Amniotic epithelial cell (primary cell): ENCODE measurements at places on chromosomes 3 and 15.

DNA sequence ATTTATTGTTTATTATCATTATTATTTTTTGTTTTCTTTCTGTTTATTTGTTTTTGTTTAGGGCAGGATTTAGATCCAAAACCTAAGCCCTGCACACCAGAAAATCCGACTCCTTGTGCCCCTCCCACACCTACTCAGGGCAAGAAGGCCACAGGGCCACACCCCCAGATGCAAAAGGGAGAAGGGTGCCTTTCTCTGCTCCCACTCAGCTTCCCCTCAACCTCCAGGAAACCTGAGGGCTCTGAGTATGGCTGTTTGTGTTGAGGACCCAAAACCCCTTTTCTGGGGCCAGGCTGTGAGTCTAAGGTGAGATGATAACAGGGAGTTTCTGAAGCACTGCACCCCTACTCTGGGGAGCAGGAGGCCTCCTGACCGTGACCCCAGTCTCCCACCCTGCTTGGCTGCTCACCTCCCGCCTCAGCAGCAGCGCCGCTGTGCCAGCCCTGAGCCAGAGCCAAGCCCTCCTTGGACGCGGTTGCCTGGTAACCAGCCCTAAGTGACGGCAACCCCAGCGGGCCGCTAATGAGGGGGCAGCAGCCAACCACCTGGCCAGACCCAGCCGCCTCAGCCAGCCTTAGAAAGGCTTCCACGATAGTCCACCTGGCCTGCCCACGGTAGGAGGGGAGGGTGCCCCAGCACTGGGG lies 6.4 kb upstream of the C15orf39 start:
- DNase-seq, result no peak

DNA sequence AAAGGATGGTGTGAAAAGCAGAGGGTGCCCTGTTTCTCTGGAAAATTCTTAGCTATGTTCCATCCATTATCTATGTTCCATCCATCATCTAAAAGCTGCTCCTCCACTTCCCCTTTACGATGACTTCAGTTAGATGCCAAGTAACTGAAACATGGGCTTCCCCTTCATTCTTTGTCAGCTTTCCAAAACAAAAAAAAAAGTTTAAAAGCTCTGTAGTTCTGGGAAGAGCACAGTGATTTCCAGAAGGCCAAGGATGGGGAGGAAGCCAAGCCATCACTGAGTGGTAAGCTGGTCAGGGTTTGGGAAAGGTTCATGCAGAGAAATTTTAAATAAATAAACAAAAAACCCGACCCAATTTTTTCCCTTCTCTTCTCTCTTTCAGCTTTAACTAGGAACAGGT lies 111.5 kb downstream of the CFAP44 start:
- no peak for DNase-seq

- no peak for DNase-seq
Measured at GRCh38 chr3:169285057-169286033, 378.2 kb downstream of the MECOM start.

DNA sequence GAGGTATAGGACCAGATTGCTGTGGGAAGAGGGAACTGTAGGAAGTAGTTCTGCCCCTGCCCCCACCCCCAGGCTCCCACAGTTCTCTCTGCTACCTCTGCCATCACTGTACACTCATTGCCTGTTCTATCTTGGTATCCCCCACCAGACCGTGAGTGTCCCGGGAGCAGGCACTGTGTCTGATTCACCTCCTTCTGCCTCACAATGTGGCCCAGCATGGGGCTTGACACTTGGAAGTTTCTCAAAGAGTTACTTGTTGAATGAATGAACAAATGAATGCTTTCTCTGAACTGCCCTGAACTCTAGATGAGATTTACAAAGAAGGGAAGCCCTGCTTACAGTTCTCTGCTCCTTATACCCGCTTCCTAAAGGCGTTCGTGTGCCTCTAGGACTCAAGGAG lies 27.1 kb upstream of the PIK3CB start:
- peak; percentile 33 for DNase-seq

- DNase-seq, result no peak
Measured at GRCh38 chr3:18795078-18795477, 353.2 kb upstream of the KCNH8 start.

GRCh38 chr3:169387751-169388696 lies 275.5 kb downstream of the MECOM start:
- no peak for DNase-seq

DNA sequence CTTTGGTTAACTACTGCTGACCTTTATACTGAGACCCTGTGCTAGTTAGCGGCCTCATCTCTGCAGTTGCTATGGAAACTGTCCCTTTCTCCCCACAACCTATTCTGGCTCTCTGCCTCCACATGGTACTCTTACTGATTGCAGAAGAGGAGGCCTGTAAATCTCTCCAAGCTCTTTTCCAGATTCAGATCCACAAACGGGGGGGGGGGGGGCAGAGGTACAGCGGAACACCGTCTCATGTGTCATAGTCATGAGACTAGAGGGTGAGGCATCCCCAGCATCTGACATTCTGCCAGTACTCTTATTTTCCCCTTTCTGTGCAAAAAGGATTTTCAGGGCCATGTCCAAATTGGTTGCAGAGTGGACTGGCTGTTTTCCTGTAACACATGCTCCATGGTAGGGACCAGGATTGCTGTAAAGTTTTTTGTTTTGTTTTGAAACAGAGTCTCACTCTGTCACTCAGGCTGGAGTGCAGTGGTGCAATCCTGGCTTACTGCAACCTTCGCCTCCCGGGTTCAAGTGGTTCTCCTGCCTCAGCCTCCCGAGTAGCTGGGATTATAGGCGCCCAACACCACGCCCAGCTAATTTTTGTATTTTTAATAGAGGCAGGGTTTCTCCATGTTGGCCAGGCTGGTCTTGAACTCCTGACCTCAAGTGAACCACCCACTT lies 8.3 kb upstream of the MAP1A start:
- DNase-seq, result peak; percentile 35

DNA sequence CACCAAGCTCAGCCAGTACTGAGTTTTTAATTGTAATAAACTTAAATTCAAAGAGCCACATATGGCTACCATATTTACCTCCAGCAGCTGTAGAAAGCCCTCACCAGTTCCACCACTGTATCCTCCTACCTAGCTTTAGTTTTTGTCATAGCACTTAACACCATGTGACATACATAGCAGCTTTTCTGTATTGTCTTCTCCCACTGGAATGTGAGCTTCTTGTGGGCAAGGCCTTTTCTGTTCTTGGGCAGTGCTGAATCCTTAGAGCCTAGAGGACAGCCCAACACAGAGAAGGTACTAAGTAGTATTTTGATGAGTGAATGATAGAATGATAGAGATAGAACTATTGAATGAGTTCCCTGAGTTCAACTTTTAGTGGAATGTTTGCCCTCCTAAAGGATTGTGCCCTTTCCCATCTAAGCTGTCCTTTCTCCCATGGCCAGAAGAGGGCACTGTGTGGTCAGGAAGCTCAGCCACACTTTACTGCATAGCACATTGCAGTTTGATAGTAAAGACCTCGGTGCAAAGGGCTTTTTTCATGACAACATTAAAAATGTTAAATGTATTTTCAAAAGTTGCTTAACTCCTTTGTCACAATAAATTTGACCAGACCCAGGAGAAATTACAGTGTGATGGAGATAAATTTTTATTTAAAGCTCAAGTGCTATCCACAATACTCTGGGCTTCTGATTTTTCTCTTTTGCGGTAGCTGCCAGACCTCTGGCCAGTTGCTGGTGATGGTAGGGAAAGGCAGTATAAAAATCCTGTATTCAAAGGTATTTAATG lies 115.8 kb downstream of the GHSR start:
- DNase-seq, result peak; percentile 55

DNA sequence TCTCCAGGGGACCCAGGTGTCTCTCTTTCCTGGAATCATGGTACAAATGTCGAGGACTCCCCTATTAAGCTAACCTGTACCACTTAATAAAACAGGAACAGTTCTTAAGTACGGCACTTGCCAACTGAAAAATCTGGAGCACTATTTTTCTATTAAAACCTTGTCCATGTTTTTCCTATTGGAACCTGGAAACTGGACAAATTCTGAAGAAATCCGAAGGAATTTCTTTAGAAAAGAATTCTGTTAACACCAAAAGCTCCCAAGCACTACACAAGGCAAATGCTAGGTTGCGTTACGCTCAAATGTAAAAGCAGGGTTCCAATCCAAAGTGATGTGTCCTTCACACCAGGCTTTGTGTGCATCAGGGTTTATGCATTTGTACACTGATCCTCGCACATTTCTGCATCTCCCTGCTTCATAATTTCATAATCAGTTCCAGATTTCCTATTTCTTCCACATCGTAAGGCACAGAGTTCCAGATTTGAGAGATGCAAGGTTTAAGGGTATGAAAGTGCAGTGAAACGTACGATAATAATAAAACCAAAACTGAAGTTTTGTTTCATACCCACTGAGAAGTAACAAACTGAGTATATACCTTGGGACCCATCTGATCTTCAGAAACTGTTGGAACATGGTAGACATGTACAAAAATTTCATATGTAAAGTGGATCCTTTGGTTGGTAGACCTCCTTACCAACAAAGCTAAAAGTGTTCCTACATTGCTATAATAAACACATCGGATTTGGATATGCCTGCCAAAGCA lies 132.1 kb upstream of the WNT5A start:
- DNase-seq, result no peak

DNA sequence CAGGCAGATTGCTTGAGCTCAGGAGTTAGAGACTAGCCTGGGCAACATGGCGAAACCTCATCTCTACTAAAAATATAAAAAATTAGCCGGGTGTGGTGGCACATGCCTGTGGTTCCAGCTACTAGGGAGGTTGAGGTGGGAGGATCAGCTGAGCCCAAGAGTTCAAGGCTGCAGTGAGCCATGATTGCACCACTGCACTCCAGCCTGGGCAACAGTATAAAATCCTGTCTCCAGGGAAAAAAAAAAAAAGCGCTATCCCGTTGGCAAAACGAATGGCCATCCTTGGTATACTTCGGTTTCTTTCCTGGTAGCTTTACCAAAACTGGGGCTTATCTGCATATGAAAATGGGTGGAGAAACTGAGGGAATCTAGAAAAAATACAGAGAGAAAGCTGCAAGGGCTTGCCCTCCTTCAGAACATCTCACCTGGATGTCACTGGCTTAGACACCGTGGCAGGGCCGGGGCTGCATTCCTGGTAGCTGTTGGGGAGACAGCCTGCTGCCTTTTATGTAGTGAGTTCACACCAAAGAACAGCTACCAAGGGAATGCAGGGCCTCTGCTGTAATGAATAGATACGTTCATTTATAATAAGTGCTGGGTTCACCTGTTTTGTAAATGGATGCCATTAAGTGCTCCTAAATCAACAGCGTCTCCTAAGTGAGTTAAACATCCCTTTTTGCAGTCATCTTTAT lies 96.0 kb downstream of the IQSEC1 start:
- DNase-seq, result no peak

GRCh38 chr3:14624498-14624897 lies 27.1 kb upstream of the CCDC174 start:
- no peak for DNase-seq

GRCh38 chr3:144167634-144168033 lies 196.0 kb downstream of the DIPK2A start:
- DNase-seq, result no peak

DNA sequence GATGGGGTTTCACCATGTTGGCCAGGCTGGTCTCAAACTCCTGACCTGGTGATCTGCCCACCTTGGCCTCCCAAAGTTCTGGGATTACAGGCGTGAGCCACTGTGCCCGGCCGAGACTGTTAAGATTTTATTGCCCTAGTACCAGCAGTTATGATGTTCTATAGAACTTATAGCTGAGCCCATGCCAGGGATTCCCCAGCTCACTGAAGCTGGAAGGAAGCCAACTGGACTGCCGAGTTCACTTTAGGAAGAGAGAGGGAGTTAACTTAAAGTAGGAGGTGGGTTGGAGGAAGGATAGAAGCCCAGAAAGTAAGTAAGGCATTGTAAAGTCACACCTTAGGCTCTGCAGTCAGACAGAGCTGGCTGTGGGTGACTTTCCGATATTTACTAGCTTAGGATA lies 101.1 kb upstream of the BOC start:
- DNase-seq, result no peak

DNA sequence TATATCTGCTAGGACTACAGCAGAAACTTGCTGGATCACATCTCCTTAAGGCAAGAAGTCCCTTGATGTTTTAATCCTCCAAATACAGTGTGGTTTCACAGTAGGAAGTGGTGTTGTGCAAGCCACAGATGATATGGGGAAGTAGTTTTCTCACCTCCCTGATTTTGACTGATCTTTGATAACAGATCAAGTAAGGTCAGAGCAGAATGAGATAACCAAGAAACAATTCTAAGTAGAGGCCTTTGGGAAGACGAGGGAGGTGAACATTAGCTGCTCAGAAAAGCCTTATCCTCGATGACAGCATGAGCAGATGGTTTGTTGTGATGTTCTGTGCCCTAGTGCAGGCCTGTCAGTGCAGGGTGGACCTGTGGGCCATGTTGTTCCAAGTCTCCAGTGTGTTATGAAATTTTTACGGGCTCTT lies 61.3 kb downstream of the RIOX2 start:
- peak; percentile 35 for DNase-seq

DNA sequence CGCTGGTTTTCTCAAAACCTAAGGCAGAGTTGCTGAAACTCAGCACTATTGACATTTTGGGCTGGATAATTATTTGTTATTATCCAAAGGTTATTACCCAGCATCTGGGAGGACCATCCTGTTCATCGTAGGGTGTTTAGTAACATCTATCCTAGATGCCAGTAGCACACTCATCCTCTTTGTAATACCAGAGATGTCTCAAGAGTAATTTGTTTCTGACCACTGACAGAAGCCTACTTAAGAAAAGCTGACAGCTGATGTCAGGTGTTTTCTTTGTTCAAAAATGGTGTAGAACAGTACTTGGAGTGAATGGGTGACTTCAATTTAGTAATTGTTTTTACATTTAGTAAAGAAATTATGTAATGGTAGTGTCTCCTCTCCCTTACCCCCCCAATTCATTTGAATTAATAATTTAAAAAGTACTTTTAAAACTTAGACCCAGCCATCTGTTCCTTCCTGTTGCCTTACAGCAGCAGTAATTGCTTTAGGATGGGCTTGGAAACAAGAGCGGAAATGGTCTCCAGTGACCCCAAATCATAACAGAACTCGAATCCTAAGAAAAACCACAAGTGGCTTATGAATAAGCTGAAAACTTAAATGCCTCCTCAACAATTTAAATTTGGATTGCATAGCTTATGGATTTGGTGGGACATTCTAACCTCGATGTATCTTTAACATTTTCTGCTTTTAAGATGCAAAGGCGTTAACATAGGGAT lies 105.4 kb downstream of the PTPRG start:
- peak; percentile 15 for DNase-seq

DNA sequence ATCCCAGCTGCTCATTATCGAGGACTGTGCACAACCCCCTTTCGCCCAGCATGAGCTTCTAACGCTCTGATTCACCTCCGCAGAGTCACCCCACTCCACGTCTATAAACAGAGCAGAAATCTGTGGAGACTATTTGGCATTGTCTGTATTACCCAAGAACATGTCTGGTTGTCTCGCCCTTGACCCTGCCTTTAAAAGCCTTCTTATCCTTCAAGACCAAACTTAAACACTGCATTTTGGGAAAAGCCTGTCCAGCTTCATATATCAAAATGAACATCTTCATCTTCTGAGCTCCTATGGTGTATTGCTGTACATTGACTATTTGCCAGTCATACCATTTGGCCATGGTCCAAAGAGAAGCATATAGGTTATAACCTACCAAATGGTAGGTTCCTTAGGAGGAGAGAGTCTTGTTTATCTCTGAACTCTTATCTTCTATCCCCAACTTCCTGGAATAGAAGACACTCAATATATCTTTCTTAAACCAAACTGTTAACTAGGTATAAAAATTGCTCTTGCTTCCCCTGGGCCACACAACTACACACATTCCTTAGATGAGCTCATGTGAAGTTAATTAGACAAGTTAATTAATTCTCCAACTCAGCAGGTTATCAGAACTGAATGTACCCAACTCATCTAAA lies 90.1 kb downstream of the FBN1 start:
- DNase-seq, result peak; percentile 96
